Colonic mucosa (tissue), 4 donors: ENCODE measurements at places on chromosomes 3 and 15. TPM values are rescaled to one million over a fixed set of nuclear protein-coding genes. Genes with fewer than 3 reads are reported as not detected.

DNA sequence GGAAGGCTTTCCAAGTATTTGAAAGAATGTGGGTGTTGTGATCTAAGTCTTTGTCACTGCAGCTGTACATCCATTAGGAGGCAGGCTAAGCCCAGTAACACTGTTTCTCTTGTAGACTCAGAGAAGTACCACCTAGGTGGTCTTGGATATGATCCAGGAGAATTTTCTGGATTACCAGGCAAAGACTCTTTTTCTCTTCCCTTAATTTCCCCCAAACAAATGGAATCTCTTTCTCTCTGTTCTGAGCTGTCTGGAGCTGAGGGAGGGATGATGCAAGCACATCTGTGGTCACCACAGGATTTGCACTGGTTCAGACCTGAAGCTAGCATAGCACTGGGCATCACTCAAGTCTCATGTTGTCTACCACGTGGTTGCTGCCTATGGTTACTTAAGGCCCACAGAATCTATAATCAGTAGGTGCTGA is 227.6 kb downstream of the NECTIN3 start:
- no peak for DNase-seq
- no peaks in the 10 kb centered on the region for H3K4me1 ChIP-seq
- no peak overlapping the region for H3K27ac ChIP-seq
- H3K36me3 ChIP-seq, result no peaks in the 10 kb centered on the region
- no peak overlapping the region for H3K4me3 ChIP-seq
- no peaks in the 10 kb centered on the region for H3K27me3 ChIP-seq

GRCh38 chr3:45612918-45613602 is 18.5 kb downstream of the LIMD1 start:
- DNase-seq, result no peak
- no peak overlapping the region for H3K27ac ChIP-seq
- no peaks in the 10 kb centered on the region for H3K36me3 ChIP-seq
- no peaks in the 10 kb centered on the region for H3K27me3 ChIP-seq

- H3K4me3 ChIP-seq, result peak overlapping the region; percentile 11
- H3K27me3 ChIP-seq, result peaks cover 24% of the 10 kb centered on the region
- no peak overlapping the region for H3K27ac ChIP-seq
- no peaks in the 10 kb centered on the region for H3K36me3 ChIP-seq
- no peak for DNase-seq
- no peaks in the 10 kb centered on the region for H3K4me1 ChIP-seq
Measured at GRCh38 chr3:192408647-192409200, 318.6 kb downstream of the FGF12 start.

ZIC4 gene
- total RNA-seq, result not detected

MAGI1 gene
- 41.4 TPM for total RNA-seq

MEX3B gene
- total RNA-seq, result 1.1 TPM
